Ureter (tissue), 1 donor: ENCODE measurements at places on chromosomes 11 and 22.

GRCh38 chr11:37788141-37788877 is 1190.3 kb upstream of the RAG2 start:
- no peak for DNase-seq

GRCh38 chr11:19546325-19546724 is 166.3 kb upstream of the NAV2 start:
- no peak for DNase-seq

GRCh38 chr22:36267896-36268485 is 15.1 kb downstream of the APOL1 start:
- DNase-seq: no peak

DNA sequence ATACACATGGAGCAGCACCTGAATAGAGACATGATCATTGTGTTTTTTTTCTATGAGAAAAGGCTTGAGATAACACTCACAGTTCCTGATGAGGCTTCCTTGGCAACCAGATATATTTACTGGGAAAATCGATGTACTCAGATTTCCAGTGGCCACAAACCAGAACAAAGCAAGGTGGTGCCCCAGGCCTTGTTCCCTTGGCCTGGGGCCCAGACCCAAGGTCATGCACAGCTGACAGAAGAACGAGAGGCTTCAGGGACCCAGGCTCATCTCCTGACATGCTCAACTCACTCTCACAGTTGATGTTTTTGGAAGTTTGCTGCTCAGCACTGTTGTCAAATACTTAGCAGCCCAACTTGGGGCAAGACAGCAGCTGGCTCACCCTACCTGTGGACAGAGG is 281.8 kb downstream of the NTM start:
- DNase-seq: no peak

- DNase-seq: no peak
Observed at GRCh38 chr11:115126515-115127208, 377.6 kb downstream of the CADM1 start.

DNA sequence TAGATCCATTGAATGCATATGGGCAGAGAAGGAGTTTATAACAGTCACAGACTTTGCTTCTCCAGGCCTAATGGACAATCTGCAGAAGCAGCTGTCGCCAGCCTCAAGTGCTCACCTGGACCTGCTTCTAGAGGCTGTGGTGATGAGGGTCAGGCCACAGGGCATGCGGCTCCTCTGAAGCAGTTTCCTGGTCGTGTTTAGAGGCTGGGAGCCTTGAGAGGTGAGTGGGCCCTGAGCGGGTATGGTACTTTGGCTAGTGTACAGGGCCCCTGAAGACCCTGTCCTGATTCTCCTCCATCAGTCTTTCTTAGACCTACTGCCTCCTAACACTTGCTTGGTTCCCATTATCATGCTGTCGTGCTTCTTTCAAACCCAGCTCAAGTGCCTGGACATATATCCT is 41.2 kb downstream of the NXPE2 start:
- DNase-seq: no peak

- DNase-seq: no peak
Observed at GRCh38 chr11:78231962-78232501, 43.3 kb downstream of the USP35 start.

GRCh38 chr11:65207918-65208784 is 26.4 kb downstream of the CAPN1 start:
- no peak for DNase-seq

GRCh38 chr11:29025001-29025400 is 916.8 kb downstream of the METTL15 start:
- no peak for DNase-seq

GRCh38 chr11:2664376-2664775 is 35.4 kb downstream of the KCNQ1OT1 start:
- no peak for DNase-seq

DNA sequence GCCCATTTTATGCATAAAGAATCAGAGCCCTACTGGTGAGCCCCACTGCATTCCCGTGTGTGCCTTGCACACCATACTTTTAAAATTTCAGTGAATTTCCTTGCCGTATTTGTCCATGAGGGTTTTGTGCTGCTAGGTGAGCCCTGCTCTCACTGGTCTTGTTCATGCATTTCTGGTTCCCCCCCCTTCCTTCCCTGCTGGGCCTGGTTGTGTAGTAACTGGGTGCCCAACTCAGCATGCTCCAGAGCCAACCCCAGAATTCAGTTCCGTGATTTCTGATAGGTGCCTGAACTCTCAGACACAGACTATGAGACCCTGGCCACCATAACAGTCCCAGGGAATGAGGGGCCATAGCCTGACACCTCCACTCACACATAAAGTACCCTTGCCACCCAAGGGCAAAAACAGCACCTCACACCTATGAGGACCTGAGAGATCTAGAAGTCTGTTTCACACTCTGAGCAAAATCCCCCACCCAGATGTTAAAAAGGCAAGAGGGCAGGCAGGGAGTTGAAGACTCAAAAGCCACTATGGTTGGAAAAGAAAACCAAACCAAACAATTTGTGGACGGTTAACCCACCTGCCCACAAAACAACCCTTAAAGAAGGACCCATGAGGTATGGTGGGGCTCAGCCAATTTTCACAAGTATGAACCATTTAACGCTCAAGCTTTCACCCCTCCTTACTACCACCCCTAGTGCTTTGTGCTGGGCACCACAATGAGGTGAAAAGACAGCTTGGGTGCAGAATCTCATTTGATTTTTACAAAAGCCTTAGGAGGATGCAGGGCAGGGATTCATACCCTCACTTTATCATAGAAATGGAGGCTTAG is 16.8 kb upstream of the IL10RA start:
- peak; percentile 23 for DNase-seq

DNA sequence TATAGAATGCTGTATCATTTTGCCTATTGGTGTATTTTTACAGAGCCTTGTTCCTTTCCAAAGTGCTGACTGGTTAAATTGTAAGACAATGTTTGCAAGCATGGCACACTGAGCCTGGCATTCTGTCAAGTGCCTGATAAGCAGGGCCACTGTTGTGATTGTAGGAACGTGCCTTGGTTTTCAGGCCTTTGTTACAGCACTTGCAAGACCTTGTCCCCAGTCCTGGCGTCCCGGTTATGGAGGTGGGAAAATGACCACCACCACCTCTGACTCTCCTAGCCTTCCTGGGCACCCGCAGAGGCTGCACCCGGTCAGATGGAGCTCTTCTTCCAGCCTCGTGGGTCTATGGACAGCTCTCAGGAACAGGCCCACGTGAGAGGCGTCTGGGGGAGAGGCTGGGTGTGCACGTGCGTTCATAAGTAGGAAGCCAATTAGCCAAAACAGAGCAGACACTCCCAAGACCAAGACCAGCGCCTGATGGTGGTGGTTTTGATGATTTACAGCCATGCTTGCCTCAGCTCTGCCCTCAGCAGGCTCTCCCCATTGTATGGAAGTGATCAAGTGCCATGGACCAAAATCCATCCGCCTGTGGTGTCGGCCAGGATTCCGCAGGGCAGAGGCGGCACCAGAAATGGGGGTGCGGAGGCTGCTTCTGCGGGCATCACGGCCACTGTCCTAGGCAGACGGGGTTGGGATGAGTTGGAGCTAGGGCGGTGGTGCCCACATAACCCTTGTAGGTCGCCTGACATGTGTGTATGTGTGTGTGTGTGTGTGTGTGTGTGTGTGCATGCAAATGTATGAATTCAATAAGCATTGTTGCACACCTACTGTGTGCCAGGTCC is 89.8 kb downstream of the RTL6 start:
- no peak for DNase-seq

GRCh38 chr11:7449211-7449840 is 36.0 kb upstream of the OLFML1 start:
- DNase-seq: no peak

- no peak for DNase-seq
Observed at GRCh38 chr11:44305470-44306051, 4.4 kb downstream of the ALX4 start.

- no peak for DNase-seq
Observed at GRCh38 chr11:129960216-129961214, 42.1 kb downstream of the PRDM10 start.

- no peak for DNase-seq
Observed at GRCh38 chr22:42880815-42881214, 23.7 kb upstream of the ARFGAP3 start.

- DNase-seq: no peak
Observed at GRCh38 chr11:44343778-44344422, 34.0 kb upstream of the ALX4 start.

DNA sequence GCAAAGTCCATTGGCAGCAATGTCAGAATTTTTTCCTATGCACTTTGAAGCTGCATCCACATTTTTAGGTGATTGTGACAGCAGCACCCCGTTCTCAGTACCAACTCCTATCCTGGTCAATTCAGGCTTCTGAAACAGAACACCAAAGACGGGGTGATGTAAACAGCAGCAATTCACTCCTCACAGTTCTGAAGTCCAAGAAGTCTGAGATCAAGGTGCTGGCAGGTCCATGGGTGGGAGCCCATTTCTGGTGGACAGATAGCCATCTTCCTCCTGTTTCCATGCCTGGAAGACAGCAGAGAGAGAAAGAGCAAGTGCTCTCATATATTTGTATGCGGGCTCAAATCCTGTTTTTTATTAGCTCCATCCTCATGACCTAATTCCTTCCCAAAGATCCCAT is 471.2 kb downstream of the BRD1 start:
- DNase-seq: no peak

- no peak for DNase-seq
Observed at GRCh38 chr11:34487430-34487829, 26.2 kb downstream of the ELF5 start.

DNA sequence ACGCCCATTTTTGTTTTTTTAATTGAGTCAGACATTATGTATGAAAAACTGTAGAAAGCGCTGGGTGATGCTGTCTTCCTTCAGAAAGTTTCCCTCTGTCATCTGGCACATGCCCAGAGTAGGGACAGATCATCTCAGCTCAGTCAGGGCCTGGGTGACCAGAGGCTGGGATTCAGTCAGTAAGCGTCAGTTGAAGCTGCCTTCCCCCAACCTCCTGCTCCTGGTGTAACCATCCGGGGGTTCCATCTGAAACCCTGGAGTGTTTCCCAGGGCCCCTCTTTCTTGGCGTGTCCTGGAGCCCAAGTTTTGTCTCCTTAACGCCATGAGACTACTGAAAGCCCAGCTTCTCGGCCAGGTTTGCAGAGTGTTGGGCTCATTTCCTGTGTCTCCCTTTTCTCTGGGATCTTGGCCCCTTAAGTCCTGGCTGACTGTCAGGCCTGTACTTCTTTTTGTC is 10.7 kb downstream of the PPFIA1 start:
- DNase-seq: no peak

DNA sequence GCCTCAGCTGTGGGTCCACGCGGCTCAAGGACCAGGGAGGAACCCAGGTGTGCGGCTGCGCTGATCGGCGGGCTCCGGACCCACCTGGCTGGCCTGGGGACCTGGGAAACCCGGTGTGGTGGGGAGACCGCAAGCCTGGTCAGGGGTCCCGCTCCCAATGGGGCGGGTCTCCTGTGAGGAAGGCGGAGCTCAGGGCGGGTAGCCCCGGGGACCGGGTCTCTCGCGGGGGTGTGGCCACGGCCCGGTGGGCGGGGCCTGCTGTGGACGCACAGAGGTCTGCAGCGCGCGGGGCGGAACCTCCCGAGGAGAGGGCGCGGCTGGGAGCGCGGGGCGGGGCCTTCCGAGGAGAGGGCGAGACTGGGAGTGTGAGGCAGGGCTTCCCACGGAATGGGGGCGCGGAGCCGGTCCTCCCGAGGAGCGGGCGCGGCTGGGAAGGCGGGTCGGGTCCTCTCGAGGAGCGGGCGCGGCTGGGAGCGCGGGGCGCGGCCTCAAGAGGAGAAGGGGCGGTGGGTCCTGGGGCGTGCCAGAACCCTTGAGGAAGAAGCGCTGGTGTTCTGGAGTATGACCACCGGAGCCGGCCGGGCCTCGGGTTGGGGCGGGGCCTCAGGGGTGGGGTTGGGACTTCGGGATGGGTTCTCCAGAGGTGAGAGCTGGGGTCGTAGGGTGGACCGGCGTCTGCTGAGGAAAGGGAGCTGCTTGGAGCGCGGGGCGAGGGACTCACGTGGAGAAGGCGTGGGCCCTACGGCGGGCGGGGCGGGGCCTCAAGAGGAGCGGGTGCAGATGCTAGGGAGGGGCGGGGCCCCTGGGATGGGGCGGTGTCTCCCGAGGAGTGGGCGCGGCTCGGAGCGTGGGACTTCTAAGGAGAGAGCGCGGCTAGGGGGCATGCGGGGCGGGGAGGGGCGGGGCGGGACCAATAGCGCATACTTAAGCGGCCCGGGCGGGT is 20.8 kb downstream of the DGCR6L start:
- peak; percentile 84 for DNase-seq

DNA sequence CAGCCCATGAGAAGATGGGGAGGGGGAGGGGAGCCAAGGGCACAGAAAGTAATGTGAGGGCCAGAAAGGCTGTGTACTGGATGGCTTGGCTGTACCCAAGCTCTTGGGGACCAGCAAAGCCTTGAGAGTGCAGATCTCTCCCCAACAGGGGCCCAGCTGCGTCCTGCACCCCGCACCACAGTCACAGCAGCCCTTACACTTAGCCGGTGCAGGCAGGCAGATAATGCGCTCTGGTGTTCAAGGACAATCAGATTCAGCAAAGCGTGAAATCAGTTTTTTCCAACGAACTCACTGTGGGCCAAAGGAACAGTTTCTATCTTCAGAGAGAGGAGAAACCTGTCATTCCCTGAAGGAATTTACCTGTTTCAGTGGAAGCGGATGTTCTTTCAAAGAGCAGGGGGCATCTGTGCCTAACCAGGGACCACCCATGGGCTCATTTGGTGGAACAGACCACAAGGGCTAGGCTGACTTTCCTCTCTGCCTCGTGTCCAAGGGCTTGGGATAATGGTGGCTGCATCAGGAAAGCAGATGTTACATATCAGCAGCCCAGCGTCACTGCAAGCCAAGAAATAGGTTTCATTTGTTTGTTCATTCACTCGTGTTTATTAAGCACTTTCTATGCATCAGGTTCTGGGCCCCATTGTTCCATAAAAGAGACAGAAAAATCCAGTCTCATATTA is 81.2 kb upstream of the SPON1 start:
- DNase-seq: no peak

DNA sequence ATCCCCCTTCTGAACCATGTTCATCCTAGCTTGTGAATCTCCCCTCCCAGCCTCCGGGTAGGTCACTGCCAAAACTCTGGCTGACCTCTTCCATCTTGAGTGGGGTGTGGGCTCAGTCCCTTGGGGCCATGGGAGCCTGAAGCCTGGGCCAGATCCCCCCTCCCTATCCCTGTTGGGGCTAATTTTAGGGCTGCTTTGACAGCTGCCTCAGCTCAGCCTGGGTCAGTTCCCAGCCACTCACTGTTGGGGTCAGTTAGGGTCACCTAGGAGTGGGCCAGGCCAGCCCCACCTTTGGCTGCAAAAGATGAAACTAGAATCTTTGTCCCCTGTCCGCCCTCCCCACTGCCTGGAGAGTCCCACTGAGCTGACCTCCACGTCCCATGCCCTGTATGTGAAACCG is 29.8 kb upstream of the P2RY2 start:
- DNase-seq: no peak

DNA sequence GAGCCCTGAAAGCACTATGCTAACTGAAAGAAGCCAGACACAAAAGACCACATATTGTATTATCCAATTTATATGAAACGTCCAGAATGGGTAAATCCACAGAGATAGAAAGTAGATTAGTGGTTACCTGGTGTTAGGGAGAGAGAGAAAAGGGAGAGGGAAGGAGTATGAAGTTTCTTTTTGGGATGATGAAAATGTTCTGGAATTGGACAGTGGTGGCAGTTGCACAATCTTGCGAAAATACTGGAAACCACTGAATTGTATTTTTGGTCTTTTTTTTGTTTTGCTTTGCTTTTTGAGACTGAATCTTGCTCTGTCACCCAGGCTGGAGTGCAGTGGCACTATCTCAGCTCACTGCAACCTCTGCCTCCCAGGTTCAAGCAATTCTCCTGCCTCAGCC is 63.5 kb downstream of the MRTFA start:
- DNase-seq: no peak

- no peak for DNase-seq
Observed at GRCh38 chr11:103618528-103618927, 417.9 kb upstream of the DDI1 start.

GRCh38 chr11:81165164-81165563 is 1568.5 kb downstream of the FAM181B start:
- DNase-seq: no peak
